ENCODE measurements at places on chromosomes 12 and 14. TPM values are rescaled to one million over a fixed set of nuclear protein-coding genes. Genes with fewer than 3 reads are reported as not detected.

Gene STYK1
- total RNA-seq: 8.7 TPM

Gene RNASE3
- not detected for total RNA-seq

Gene SOCS2
- 3.4 TPM for total RNA-seq

Gene VRTN
- not detected for total RNA-seq

Gene EXOC3L4
- not detected for total RNA-seq

DNA sequence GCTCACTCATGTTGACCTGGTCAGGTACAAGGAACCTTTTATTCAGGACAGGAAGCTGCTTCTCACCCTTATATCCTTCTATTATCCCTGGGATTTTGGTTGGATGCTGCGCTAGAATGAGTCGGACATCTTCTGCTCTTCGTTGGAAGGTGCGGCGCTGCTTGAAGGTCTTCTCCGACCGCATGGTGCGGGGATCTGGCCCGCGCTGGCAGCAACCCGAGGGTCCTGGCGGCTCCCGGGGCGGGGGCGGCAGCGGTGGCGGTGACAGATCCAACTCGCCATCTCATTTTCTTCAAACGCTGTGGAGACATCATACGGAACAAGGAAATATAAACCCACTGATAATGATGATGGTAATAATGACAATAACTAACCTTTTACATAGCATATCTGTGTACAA is 126.3 kb downstream of the ATXN7L3B start:
- DNase-seq: no peak

DNA sequence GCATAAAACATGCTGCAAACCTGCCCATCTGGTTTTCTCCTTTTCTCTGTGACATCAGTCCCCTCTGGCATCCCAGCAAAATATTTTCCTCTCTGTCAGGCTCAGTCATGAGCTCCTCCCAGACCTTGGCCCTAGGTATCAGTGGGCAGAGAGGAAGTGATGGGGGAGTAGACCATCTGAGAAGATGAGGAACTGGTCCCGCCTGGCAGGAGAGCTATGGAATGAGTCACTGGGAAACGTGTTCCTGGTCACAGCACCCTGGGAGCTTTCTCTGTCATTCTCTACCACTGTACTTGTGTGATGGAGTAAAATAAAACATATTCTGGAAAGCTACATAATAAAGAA is 5.0 kb upstream of the SRSF9 start:
- DNase-seq: no peak

GRCh38 chr12:92462049-92462448 is 240.7 kb upstream of the PLEKHG7 start:
- no peak for DNase-seq

DNA sequence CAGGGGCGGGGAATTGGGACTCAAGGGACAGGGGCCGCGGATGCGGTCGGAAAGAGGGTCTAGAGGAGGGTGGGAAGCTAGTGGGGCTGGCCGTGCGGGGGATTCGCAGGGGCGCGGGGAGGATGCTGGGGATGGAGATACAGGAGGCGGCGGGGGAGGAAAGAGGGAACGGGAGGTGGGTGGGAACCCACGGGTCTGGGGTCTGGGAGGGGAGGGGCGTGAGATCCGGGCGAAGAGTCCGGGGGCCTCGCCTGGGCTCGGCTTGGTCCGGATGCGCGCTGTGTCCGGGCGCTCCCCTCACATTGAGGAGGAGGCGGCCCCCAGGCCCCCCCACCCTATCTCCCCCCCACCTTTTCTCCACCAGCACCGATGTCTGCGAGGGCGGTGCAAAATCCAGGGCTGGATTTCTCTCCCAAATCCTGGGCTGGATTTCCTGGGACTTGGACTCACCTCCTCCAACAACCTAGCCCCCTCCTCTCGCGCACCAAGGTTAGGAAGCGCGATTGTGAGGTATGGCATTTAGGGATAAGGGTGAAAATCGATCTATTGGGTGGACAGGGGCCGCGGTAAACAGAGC is at the start of gene AGAP2:
TSS of gene AGAP2 (minus strand) at position 82 of the 577 bp plus-strand sequence. CDS start 496 bp downstream, outside the sequence.
- no peak for DNase-seq

Data from esophagus squamous epithelium (tissue), 5 donors.